ENCODE measurements at places on chromosomes 7 and 10.

GRCh38 chr7:57775396-57776088 lies 325.6 kb downstream of the ZNF716 start:
- DNase-seq: no peak

- no peak for DNase-seq
Measured at GRCh38 chr10:69057951-69058297, 30.0 kb upstream of the SRGN start.

DNA sequence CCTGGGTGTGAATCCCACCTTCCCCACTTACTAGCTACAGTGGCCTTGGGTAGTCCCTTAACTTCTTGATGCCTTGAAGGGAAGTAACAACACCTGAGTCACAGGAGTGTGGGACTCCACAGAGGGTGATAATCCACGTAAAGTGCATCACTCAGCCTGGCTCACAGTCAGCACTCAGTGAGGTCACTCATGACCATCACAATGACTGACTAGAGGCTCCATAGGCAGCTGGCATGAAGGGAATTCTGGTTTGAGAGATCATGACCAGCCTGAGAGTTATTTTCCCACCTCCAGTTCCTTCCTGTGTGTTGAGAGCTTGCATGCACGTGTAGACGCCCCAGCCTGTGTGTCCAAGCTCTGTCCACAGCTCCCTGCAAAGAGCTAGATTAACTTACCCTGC lies 34.8 kb downstream of the NEUROG3 start:
- no peak for DNase-seq

DNA sequence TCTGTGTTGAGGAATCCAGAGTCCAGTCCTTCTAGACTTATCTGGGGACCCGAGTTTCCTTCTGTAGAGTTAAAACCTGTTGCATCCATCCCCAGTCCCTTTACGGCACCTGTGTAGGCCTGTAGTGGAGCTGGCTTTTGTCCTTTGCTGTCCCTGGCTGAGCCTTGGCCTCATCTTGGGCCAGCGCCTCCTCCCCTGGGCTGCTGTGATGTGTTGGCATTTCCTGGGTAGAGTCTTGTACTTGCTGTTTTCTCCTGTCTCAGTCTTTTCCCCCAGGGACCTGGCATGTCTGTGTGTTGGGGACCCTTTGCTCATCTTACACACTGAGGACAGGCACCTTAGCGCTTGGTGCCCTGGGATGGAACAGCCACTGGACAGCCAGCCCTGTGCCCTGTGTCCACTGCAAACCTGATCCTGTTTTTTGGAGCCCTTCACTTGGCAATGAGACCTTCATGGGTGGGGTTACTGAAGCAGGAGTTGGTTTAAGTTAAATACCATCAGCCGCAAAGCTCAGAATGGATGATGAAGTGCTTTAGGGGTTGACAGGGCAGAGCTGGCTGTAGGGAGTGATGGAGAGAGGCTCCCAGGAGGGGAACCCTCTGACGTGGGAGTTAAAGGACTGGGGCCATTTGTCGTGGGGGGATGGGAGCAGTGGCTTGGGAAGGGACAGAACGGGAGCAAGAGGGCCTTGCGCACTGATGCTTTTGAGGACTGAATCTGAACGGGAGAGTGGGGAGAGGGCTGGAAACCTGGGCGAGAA lies 50.9 kb downstream of the CUX1 start:
- DNase-seq: no peak

- no peak for DNase-seq
Measured at GRCh38 chr10:116627386-116627933, 6.7 kb downstream of the PNLIPRP2 start.

- DNase-seq: no peak
Measured at GRCh38 chr10:86936661-86937501, 20.5 kb downstream of the MMRN2 start.
